ENCODE measurements at places on chromosomes 2 and 18. TPM values are rescaled to one million over a fixed set of nuclear protein-coding genes. Genes with fewer than 3 reads are reported as not detected.

RPL37A gene
- total RNA-seq, result 1,952 TPM

- H3K4me1 ChIP-seq, result no peaks in the 10 kb centered on the region
- H3K27me3 ChIP-seq, result no peaks in the 10 kb centered on the region
- no peak overlapping the region for H3K4me3 ChIP-seq
- no peak overlapping the region for H3K27ac ChIP-seq
- H3K36me3 ChIP-seq, result no peaks in the 10 kb centered on the region
Measured at GRCh38 chr2:208579678-208580077, 173.1 kb downstream of the PTH2R start.

DNA sequence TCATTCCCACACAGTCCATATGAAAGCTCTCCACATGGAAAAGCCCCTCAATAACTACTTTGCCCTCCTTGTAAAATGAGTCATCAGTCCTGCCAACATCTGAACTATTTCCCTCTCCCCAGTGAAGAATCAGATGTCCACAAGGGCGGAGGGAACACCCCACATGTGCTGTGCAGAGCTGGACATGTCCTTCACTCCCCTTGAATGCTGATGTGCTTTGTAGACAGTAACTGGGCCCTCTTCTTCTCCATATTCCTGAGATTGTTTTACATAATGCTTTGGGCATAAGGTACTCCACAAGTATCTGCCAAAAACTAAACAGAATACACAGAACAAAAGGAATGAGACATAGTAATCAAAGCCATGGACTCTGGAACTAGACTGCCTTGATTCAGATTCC, 879.4 kb downstream of the BCL11A start:
- no peak overlapping the region for H3K27ac ChIP-seq
- H3K36me3 ChIP-seq, result no peaks in the 10 kb centered on the region
- H3K4me1 ChIP-seq, result no peaks in the 10 kb centered on the region
- DNase-seq, result no peak
- no peaks in the 10 kb centered on the region for H3K27me3 ChIP-seq

DNA sequence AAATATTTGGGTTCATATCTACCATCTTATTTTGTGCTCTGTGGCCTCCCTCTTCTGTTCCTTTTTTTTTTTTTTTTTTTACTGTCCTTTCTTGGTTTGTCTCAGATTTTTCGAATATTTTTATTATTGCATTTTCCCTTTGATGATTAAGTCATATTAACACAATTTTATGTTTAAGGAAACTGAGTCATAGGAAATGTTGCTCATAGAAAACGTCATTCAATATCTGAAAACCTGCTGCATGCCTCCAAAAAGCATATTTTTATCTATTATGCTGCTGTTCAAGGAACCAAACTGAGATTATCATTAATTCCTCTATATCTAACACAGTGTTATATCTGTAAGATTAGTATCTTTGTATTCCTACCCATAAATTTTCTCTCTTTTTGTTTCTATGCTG, 614.3 kb upstream of the SLC8A1 start:
- no peak overlapping the region for H3K27ac ChIP-seq
- H3K4me1 ChIP-seq, result no peaks in the 10 kb centered on the region
- H3K36me3 ChIP-seq, result no peaks in the 10 kb centered on the region
- no peak overlapping the region for H3K4me3 ChIP-seq

CD8B gene
- total RNA-seq, result 5.2 TPM
